ENCODE measurements at places on chromosomes 2 and 18.

- peak overlapping the region; percentile 73 for H3K27ac ChIP-seq
- no peak overlapping the region for H3K4me3 ChIP-seq
- H3K4me1 ChIP-seq = peaks cover 61% of the 10 kb centered on the region
- no peaks in the 10 kb centered on the region for H3K27me3 ChIP-seq
Measured at GRCh38 chr2:69554981-69555380, 88.6 kb downstream of the AAK1 start.

DNA sequence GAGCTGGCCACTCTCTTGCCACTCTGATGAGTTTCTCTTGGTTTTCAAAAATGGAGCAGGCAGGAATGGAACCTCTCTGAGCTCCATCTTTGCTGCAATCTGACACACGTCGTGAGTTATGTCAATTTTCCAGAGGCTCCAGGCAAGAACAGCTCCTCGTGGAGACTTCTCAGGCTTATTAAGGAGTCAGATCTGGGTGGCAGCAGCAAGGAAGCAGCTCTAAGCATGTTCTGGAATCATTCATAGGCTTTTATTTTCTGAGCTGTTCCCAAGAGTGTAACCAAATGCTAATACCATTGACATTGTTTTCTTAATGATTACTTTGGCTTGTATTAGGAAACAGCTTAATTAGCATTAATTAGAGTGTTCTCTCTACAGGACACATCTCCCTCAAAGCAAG is 26.1 kb upstream of the PDIA6 start:
- H3K36me3 ChIP-seq = peaks cover 2% of the 10 kb centered on the region
- no peak for DNase-seq
- no peak overlapping the region for H3K27ac ChIP-seq
- peaks cover 3% of the 10 kb centered on the region for H3K27me3 ChIP-seq
- no peaks in the 10 kb centered on the region for H3K4me1 ChIP-seq
- H3K4me3 ChIP-seq = no peak overlapping the region

- H3K4me3 ChIP-seq = no peak overlapping the region
- no peak overlapping the region for H3K27ac ChIP-seq
Measured at GRCh38 chr2:235303499-235304291, 190.1 kb upstream of the AGAP1 start.

- H3K36me3 ChIP-seq = no peaks in the 10 kb centered on the region
- no peaks in the 10 kb centered on the region for H3K4me1 ChIP-seq
- H3K27ac ChIP-seq = no peak overlapping the region
- no peak for DNase-seq
- no peaks in the 10 kb centered on the region for H3K27me3 ChIP-seq
- no peak overlapping the region for H3K4me3 ChIP-seq
Measured at GRCh38 chr18:68532328-68532885, 182.5 kb downstream of the TMX3 start.

DNA sequence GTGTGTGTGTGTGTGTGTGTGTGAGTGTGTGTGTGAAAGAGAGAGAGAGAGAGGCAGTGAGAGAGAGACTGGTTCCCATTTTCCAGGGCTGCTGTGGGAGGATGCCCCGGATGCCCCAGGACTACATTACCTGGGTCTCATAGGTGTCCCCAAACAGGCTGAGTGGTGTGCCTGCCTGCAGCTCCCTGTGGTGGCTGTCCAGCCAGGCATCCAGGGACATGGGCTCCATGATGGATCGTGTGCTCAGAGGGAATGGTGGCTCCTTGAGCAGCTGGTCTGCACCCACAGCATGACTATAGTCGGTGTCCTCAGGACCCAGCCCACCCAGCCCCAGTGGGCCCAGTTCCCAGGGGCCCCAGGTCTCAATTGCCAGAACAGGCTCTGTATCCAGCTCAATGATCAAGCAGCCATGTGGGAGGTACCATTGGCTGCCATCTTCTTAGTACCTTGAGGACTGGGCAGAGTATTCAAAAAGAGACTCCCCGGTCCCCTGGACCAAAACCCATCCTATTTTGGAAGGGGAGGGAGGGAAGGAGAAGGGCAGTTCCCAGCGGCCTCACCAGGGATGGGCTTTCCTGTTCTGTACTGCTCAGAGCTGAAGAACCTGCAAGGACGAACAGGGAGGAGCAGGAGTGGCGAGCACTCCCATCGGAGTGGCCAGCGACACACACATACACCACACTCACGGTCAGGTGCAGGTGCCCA is 5.8 kb upstream of the OXER1 start:
- no peaks in the 10 kb centered on the region for H3K27me3 ChIP-seq
- no peaks in the 10 kb centered on the region for H3K36me3 ChIP-seq
- DNase-seq = peak; percentile 0

- H3K27ac ChIP-seq = no peak overlapping the region
- H3K4me3 ChIP-seq = no peak overlapping the region
- DNase-seq = no peak
- no peaks in the 10 kb centered on the region for H3K4me1 ChIP-seq
- peaks cover 1% of the 10 kb centered on the region for H3K36me3 ChIP-seq
- H3K27me3 ChIP-seq = no peaks in the 10 kb centered on the region
Measured at GRCh38 chr2:105379741-105380186, 19.1 kb downstream of the FHL2 start.

DNA sequence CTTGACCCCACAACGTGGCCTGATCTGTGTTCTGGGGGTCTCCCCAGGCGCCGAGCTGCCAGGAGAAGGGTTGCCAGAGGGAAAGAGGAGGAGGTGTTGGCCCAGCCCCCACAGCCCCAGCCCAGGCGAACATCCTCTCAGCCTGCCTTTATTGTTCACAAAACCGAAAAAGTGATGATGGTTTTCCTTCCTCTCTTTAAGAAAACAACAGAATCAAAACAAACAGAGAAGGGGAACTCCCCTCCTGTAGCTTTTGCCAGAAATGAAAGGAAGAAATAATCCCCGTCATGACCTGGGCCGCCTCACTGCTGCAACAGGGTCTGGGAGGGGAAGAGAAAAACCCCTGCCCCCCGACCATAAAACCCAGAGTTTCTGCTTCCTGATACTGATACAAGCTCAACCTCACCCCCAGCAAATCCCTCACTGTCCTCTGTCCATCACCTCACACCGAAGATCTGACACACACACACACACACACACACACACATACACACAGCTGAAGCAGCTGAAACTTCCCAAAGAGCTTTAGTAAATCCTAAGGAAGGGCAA is 52.0 kb downstream of the ZFP36L2 start:
- H3K4me1 ChIP-seq = peaks cover 91% of the 10 kb centered on the region
- H3K4me3 ChIP-seq = peak overlapping the region; percentile 53
- peak overlapping the region; percentile 85 for H3K27ac ChIP-seq
- DNase-seq = peak; percentile 90
- H3K27me3 ChIP-seq = no peaks in the 10 kb centered on the region
- H3K36me3 ChIP-seq = no peaks in the 10 kb centered on the region

DNA sequence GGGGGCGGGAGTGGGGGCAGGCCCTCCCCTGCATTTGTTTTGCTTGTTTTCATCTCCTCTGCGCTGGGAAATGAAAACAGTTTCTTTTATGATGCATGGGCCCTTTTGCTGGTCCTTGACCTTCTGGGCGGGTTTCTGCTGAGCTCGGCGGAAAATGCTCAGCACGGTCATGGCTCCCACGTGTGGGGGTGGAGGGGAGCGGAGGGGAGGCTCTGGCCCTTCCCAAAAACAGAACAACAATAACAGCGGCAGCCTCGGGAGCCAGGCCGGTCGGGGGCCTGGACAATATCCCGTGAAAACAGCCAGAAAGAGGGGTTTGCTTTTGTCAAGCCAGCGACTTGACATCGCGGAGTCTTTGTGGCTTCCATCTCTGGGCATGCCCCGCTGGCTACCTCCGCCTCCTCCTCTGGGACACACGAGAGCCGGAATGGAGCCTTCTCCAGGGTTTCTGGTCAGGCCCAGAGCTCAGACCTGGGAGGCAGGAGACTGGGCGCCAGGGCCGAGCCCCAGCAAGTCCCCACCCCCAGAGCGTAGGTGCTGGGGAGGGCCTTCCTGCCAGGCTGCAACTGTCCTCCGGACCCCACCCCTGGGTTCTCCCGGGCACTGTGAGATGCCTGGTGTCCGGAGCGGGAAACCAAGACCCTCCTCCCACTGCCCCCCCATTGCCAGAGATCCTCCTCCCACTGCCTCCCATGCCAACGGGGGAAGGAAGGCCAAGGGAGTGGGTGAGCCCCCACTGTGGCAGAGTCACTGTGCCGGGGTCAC is 35.9 kb upstream of the SNED1 start:
- H3K4me3 ChIP-seq = no peak overlapping the region
- H3K27ac ChIP-seq = no peak overlapping the region

DNA sequence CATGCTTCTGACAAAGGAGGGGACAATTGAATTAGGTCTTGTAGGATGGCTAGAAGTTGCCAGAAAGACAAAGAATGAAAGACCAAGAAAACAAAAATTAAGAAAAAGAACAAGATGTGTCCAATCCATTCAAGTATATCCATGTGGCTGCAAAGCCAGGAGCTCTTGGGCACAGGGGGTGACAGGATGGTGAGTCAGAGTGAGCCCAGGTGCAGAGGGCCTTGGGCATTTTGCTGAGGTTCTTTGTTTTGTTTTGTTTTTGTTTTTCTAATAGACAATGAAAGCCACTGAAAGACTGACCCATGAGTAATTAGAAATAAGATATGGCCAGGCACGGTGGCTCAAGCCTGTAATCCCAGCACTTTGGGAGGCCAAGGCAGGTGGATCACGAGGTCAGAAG is 104.6 kb upstream of the KLHL29 start:
- no peak for DNase-seq
- H3K27me3 ChIP-seq = peaks cover 11% of the 10 kb centered on the region
- no peak overlapping the region for H3K27ac ChIP-seq
- H3K36me3 ChIP-seq = no peaks in the 10 kb centered on the region
- no peaks in the 10 kb centered on the region for H3K4me1 ChIP-seq
- no peak overlapping the region for H3K4me3 ChIP-seq

GRCh38 chr2:2057125-2057721 is 273.9 kb downstream of the MYT1L start:
- H3K4me3 ChIP-seq = no peak overlapping the region
- peak; percentile 96 for DNase-seq
- no peaks in the 10 kb centered on the region for H3K27me3 ChIP-seq
- H3K4me1 ChIP-seq = peaks cover 26% of the 10 kb centered on the region

- no peak overlapping the region for H3K4me3 ChIP-seq
- H3K4me1 ChIP-seq = peaks cover 28% of the 10 kb centered on the region
- H3K27ac ChIP-seq = no peak overlapping the region
- H3K36me3 ChIP-seq = no peaks in the 10 kb centered on the region
Measured at GRCh38 chr2:30280596-30281434, 49.5 kb downstream of the LBH start.

DNA sequence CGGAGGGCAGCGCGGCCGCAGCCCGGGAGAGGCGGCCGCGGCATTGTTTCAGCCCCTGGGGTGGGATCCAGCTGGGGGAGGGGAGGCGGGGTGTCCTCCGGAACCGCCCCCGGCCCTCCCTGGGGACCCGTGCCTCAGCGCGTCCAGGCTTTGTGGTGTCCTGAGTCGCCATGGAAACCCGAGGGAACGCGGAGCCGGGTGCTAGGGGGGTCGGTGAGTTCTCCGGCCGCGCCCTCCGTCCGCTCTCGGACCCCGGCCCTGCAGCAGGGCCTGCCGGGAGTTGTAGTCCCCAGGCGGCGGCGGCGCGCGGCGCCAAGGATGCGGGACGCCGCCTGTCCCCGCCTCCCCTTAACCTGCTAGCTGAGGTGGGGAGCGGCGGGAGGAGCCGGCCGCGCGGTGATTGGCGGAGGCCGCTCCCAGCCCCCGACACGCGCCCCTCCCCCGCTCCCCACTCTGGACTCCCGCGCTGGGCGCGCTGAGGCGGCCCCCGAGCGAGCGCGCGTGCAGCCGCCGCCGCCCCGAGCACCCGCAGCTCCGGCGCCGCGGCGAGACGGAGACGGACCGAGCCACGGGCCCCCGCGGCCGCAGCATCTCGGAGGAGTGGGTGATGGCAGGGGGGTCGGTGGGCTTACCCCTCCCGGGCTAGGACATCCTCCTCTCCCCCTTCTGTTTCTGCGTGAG is at the start of gene DPYSL5:
DPYSL5 (plus strand) TSS at position 478 of the 681 bp plus-strand sequence. CDS start 50,368 bp downstream, outside the sequence.
- DNase-seq = no peak
- peaks cover 43% of the 10 kb centered on the region for H3K27me3 ChIP-seq
- peaks cover 15% of the 10 kb centered on the region for H3K4me1 ChIP-seq
- H3K4me3 ChIP-seq = peak within 1 kb of the TSS; percentile 66
- no peak within 1 kb of the TSS for H3K27ac ChIP-seq
- H3K36me3 ChIP-seq = no peaks in the 10 kb centered on the region

DNA sequence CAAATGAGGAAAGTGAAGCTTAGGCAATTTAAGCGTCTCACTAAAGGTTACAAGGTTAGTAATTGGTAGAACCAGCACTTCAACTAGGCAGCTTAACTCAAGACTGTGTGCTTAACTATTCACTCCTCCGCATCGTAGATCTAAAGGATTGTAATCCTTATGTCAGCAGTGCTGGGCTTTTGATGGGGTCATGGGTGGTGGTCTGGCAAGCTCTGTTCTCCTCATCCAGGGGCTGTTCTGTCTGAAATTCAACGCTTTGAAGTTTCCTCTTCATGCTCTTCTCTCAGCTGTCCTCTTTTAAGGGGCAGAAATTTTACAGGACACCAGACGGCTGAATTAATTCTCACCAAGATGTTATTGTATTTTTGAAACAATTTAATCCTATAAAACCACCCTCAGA is 165.5 kb upstream of the FAM98A start:
- H3K27ac ChIP-seq = no peak overlapping the region
- no peaks in the 10 kb centered on the region for H3K36me3 ChIP-seq
- no peaks in the 10 kb centered on the region for H3K4me1 ChIP-seq
- no peak overlapping the region for H3K4me3 ChIP-seq
- no peaks in the 10 kb centered on the region for H3K27me3 ChIP-seq

DNA sequence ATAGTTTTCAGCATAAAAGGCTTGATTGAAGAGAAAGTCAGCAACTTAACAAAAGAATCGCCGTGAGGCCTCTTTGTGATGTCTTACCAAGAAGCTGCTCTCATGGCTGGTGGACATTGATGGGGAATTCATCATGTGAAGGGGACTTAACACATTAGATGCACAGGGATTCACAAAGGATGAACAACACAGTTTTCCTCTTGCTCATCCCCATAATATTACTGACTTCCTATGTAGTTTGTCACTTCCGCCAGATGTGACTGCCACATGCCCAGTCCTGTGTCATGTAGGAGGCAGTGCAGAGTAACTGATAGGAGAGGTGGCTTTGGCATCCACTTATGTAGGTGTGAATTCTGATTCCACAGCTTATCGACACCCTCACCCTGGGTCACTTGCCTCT is 232.6 kb upstream of the LYPD1 start:
- no peak overlapping the region for H3K4me3 ChIP-seq
- no peaks in the 10 kb centered on the region for H3K27me3 ChIP-seq
- H3K36me3 ChIP-seq = no peaks in the 10 kb centered on the region
- H3K4me1 ChIP-seq = no peaks in the 10 kb centered on the region
- DNase-seq = no peak
- H3K27ac ChIP-seq = no peak overlapping the region

All from activated naive CD4-positive, alpha-beta T cell treated with anti-CD3 and anti-CD28 coated beads for 36 hours (primary cell).